A172 (cell line): ENCODE measurements at places on chromosomes 13 and 19. TPM values are rescaled to one million over a fixed set of nuclear protein-coding genes. Genes with fewer than 3 reads are reported as not detected.

Gene MRPL34
- 79.1 and 183 TPM in 2 replicates for total RNA-seq

Gene PIP5K1C
- total RNA-seq, result 18.8 and 21.4 TPM in 2 replicates

Gene PTPRS
- 66.3 and 75.1 TPM in 2 replicates for total RNA-seq

Gene ZNF701
- 4.9 and 6.3 TPM in 2 replicates for total RNA-seq

Gene ATP12A
- 0.03 and 0.05 TPM in 2 replicates for total RNA-seq

Gene PRTN3
- 0.14 and 0.16 TPM in 2 replicates for total RNA-seq

Gene DNAJC15
- total RNA-seq, result 3.4 and 5.4 TPM in 2 replicates

Gene MADCAM1
- total RNA-seq, result 0.48 and 0.71 TPM in 2 replicates

Gene MEDAG
- not detected in 2 replicates for total RNA-seq

Gene SELENOV
- not detected in 2 replicates for total RNA-seq

Gene TNNT1
- total RNA-seq, result 467 and 500 TPM in 2 replicates

Gene SIRT6
- total RNA-seq, result 32.6 and 35.5 TPM in 2 replicates

Gene TSKS
- not detected in 2 replicates for total RNA-seq

Gene AMER2
- total RNA-seq, result not detected in 2 replicates

Gene TLE2
- 2.3 and 2.4 TPM in 2 replicates for total RNA-seq

Gene DHRS12
- 3.1 and 6.1 TPM in 2 replicates for total RNA-seq
